T-cell (primary cell): ENCODE measurements at places on chromosomes 1 and 21. TPM values are rescaled to one million over a fixed set of nuclear protein-coding genes. Genes with fewer than 3 reads are reported as not detected.

Gene TNFRSF14
- total RNA-seq = 211 TPM

Gene EFNA4
- 7.8 TPM for total RNA-seq

- no peak for DNase-seq
Measured at GRCh38 chr1:192713921-192714320, 78.0 kb downstream of the RGS13 start.

DNA sequence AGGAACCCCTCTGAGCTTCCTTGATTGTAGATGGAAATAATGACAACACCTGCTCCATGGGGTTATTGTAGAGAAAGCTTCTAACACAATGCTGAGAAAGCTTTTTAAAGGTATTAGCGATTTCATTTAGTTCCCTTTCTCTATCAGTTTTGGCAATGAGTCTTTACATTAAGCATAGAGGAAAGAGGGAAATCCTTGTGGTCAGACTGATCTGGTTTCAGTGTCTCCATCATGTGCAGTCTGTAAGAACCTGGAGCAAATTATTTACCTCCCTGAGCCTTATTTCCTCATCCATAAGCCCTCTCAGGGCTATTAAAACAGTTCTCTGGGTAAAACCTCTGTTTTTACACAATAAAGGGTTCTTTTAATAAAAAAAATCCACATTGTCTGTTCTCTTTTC lies 87.5 kb downstream of the FGGY start:
- DNase-seq = no peak
